ENCODE measurements at places on chromosomes 3 and 15.

DNA sequence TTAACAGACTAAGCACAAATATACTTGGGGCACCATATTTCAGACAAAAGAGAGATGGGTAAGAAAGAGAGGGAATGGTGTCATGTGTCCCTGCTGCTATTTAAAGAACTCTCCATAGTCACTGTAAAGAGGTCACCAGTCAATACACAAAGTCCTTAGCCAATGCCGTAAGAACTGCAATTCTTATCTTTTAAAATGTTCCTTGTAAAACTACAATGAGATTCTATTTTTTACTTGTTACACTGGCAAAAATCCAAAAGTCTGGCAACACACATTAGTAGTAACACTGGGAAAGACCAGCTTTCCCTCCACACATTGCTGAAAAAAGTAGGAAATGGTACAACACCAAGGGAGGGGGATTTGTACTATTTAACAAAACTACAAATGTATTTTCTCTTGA lies 189.4 kb downstream of the TBC1D5 start:
- DNase-seq: no peak

DNA sequence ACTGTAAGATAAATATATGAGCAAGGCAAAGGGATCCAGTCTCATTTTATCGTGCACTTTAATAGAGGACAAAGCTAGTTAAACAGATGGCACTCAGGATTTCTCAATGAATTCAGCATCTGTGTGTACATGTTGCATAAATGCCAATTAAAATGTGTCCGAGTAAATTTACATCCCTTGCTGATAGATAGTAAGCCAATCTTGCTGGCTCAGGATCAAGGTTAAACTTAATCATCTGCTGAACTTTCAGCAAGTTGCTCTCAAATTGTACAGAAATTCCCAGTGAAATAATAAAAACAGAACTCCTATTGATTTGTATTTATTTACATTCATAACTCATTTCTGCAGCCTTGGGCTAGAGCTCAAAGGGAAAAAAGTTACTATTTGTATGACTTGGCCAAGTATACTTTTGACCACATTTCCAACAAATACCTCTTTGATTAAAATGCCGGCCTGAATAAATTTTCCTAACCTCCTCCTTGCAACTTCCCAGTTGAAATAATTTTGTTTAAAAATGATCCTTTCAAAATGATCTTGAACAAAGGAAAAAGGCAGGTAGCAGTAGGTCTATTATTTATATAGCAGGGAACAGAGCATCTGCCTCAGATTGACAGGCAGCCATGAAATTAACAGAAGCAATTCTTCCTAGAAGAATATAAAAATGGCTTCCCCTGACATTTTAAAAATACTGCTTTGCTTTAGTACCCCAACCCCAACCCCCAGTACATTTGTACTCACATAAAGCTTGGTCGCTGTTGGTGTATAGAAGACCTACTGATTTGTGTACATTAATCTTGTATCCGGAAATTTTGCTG lies 1001.9 kb downstream of the ROBO1 start:
- DNase-seq: no peak

DNA sequence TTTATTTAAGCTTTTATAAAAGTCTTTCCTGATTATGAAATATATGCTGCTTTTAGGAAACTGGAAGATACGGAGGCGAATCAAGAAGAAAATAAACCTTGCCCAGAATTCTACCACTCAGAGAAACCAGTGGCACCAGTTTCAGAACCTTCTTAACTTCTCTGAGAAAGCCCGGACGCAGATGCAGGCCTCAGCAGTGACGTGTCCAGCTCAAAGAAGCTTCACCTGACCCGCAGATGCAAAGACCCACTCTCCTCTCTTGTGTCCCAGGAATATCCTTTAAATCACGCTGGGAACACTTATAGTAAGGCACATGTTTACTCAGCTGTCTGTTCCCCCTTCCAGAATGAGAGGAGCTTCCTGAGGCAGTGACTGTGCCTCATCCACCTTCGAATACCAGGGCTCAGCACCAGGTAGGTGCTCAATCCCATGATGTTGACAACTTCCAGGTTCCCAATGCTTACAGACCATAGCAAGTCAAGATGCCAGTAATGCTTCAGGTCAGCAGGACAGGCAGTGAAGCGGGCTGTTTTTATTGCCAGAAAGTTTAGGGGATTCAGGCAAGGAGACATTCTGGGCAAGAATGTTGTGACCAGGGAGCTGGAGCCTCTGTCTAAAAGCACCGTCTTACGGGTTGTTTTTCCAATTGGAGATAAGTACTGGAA lies 39.9 kb upstream of the LDHAL6B start:
- no peak for DNase-seq

DNA sequence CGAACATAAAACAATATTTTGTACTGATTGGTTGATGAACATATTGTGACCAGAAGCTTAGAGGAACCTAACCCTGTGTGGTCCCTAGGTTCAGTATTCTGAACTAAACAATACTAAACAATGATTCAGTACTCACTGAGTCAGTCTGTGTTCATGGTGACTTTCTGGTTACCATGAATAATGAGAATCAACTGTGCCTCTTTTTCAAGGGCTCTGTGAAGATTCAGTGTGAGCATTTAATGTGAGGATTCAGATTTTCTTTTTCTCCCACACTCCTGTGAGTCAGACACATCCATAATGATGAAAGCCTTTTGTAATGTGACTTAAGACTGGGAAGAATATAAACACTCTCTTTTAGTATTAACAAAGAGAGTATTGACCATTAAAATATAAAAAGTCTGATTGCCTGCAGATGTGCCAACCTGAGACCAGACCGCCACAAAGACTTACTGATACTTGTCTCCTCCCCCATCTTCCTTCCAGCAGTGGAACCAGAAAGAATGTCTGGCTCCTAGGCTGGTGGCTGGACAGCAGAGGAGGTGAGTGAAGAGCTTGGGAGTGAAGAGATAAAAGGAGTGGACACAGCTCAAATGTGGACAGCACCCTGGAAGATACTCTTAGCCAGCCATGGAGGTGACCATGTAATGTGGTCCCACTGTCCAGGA lies 17.6 kb upstream of the ACTL6A start:
- DNase-seq: peak; percentile 75

GRCh38 chr15:36769098-36769497 lies 189.7 kb downstream of the CDIN1 start:
- no peak for DNase-seq

GRCh38 chr3:105480768-105481167 lies 114.1 kb downstream of the ALCAM start:
- no peak for DNase-seq

GRCh38 chr15:48459571-48460442 lies 128.6 kb downstream of the DUT start:
- DNase-seq: peak; percentile 79

DNA sequence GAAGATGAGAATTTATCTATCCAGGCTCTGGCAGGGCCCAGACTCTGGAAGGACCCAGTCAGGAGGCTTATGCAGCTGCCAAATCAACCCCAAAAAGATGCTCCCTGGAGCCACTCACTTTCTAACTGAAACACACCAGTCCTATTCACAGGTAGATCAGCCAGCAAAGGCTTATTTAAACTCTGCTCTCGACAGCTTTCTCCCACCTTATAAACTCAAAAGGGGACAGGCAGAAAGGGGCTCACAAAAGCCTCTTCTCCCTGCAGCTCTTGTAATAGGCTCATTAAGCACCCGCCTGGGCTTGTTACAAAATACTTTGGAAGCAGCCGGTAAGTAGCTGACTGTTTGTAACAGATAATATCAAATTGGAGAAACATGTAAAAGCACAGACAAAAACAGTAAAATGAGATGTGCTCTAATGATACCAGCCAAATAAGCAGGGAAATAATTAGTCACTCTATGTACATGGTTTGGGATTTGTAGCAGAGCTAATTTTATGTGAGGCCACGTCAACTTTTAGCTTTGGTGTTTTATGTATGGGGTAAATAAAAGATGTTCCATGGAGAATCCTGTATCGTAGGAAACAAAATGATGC lies 213.8 kb downstream of the NR2F2 start:
- DNase-seq: no peak

DNA sequence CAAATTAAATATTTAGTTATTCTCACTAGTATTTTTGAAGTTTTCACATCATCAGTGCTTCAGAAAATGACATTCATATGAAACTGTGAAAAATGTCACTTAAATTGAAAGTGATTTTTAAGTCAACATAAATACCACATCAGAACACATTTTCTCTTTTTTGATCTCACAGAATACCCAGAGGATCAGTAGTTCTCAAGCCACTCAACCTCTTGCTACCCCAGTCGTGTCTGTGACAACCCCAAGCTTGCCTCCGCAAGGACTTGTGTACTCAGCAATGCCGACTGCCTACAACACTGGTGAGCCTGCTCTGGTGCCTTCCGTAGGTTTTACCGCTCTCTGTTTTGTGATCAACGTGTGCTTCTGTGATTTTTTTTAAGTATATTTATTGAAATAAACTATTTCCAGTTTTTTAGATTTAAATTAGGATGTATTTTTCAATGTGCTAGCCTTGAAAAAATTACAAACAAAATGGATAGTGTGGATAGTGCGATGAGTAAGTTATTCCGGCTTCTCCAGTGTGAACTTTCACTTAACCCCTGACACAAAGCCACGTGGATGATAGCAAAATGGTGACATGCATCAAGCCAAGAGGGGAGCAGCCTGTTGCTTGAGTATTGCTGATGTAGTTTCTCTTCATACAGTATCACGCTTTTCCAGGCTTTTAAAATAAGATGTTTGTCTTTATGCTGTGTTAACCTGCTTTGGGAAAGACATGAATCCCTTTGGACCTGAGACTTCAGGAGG lies 26.5 kb downstream of the LYSMD4 start:
- DNase-seq: no peak

- DNase-seq: no peak
Measured at GRCh38 chr3:69113536-69113935, 8.9 kb downstream of the LMOD3 start.

GRCh38 chr15:52668133-52668532 lies 11.1 kb downstream of the ATOSA start:
- DNase-seq: no peak

DNA sequence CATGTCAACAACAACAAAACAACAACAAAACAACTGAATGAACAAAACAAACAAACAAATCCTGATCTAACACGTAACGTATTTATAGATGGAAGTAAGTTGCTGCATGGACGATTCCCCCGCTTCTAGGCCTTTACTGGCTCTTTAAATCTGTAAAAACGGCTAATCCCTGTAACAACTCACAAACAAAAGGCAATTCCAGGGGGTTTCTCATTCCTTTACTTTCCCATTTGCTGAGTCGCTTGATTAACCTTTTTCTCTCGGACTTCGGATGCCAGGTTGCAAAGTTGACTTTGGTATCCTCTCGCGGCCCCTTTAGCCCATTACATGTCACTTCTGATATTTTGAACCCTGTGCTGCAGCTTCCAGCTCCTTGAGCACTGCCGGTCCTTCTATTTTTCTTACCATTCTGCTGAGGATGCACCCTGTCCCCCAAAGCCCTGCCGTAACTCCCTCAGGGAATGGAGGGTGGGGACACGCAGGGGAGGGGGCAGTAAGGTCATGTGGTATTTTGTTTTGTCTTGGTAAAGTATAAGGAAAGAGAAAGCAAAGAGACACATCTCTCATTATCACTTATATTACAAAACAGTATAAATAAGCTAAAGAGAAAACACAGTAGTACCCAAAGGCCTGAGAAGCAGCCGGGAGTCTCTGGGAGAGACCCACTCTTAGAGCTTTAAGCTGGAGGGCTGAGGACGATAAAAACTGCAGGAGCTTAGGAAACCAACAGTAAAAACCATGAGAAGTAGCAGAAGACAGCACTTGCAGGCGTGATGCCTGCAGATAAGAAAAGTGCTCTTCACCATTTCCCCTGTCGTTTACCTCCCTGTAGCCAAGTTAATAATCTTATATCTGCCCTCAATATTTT lies 457.8 kb upstream of the ZNF717 start:
- DNase-seq: no peak

DNA sequence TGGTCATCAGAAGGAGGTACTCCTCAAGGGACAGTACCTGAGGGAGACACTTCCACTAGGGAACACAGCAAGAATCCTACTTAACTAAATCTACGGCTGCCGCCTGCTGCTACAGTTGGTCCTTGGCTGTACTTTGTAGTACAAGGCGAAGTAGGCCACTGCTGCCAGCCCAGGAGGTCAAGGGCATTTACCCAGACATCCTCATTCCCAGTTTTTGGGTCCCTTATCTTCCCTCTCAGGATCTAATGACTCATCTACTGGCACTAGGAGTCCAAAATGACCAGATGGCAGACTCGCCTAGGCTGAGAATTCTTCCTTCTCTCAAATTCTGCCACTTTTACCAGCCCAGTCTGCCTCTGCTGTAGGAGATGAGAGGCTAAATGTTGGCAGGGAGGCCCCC lies 27.1 kb upstream of the LAMP3 start:
- DNase-seq: no peak

DNA sequence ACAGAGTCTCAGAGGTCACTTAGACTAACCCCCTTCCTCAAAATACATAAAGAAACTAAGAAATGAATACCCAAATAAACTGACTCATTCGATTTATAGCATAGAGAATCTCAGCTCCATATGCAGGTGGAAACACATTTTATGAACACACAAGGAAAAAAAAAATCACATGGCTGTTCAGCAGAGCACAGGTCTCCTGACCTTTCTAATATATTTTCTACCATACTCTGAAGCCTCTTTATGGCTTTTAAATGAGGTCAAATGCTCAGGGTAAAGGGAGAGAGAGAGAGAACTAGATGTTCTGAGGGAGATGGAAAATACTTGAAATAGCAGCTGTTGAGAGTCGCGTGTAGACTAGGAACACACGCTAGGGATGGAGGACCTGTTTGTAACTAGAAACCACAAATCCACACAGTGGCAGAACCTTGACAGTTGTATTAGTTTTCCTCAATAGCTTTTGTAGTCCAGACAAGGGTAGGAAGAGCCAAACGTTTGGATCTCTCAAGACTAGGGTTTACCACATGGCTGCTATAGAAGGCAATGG lies 165.3 kb downstream of the FMN1 start:
- DNase-seq: no peak

Data from GM04503 (cell line).